ENCODE measurements at places on chromosomes 12 and 14.
A peak's percentile ranks its signal among the peaks of the same experiment; 100 is the strongest.

DNA sequence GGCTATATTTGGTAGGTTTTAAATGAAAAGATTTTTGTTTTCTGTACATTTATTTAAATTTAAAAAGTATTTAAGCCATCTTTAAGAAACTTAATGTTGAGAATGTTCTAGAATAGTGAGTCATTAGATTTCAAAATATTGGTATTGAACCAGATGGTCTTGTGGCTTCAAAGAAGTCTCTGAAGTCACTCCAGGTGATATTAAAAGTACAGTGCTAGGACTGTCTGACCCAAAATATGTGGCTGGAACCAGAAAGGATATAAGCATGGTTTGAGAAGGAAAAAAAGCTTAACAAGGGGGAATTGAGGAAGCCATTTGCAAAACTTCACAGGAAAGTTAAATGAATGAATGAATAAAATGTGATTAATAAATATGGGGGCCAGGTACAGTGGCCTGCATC is 28.7 kb upstream of the MDM2 start:
- no peak for DNase-seq

GRCh38 chr12:82366197-82366596 is 7.9 kb downstream of the METTL25 start:
- DNase-seq: no peak

DNA sequence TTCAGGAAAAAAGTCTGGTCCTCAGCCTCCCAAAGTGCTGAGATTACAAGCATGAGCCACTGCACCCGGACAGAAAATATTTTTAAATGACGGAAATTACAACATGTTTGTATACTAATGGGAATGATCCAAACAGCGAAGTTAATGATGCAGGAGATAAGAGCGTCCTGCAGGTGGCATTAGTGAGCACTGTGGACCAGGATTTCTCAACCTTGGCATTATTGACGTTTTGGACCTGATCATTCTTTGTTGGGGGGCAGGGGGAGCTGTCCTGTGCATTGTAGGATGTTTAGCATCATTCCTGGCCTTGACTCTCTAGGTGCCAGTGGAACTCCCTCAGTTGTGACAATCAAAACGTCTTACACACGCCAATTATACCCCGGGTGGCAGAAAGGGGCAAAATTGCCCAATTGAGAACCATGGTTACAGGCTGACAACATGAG is 34.1 kb downstream of the SCFD1 start:
- DNase-seq: no peak

DNA sequence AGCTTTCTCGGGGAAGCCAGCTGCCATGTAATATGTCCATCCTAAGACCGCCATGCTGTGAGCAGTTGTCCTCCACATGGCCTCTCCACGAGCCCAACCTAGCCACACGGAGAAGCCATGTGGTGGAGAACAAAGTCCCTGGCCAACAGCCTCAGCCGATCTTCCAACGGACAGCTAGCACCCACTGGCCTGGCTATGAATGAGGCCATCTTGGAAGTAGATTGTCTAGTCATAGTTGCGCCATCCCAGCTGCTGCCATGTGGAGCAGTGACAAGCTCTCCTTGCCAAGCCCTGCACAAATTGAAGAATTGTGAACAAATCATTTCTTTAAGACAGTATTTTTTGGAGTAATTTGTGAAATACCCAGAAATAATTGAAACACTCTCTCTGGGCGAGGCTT is 49.3 kb upstream of the USP44 start:
- DNase-seq: no peak

DNA sequence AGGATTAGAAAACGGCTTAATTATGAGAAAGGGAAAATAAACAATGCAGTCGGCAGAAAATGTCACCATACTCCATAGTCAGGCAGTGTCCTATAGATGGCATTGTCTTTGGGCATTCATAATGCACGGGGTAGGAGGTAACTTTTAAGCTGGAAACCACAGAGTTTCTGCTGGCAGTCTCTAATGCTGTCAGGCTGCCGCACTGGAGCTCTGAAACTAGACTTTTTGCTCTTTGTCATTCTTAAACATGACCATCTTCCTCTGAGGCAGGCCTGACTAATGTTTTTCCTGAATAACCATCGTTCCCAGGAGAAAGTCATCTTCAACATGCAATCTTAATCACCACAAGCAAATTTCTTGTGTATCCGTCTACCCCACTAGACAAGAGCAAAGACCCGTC is 108.8 kb downstream of the ETNK1 start:
- DNase-seq: no peak

- DNase-seq: no peak
Measured at GRCh38 chr12:25041006-25041741, 92.3 kb upstream of the BCAT1 start.

DNA sequence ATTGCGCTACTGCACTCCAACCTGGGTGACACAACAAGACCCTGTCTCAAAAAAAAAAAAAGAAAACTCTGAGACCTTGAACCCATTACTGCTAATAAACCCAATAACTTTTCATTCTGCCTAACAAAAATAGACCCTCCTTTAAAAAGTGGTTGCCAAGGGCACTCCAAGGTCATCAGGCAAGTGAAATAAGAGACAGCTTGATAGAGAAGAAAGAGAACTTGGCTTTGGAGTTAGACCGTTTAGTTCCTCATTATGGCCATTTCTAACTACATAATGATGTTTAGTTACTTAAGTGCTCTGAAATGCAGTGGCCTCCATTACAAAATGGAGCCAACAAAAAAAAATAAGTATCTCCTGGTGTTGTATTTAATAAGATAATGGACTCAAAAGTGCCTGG is 55.9 kb downstream of the PHLDA1 start:
- DNase-seq: no peak

DNA sequence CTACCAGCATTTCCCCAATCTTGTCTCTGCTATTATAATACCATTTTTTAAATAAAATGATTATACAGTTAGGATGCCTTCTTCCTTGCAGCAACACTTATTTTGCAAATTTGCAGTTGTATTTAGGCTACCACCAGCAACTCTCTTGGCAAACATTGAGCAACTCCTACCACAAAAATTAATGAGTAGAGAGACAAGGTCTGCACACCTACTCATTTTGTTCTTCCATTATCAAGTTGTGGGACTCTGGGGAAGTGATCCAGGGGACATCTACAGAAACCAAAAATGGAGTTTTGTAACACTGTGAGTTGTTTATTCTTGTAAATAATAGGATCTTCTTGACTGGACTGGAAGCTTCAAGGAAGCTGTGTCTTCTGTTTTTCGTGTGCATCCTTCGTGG is 38.6 kb downstream of the DGLUCY start:
- DNase-seq: no peak

GRCh38 chr14:71632440-71632946 is 299.7 kb upstream of the RGS6 start:
- DNase-seq: no peak

GRCh38 chr12:108542320-108542719 is 18.7 kb downstream of the SART3 start:
- DNase-seq: no peak

GRCh38 chr12:132998741-132999140 is 12.6 kb downstream of the ZNF26 start:
- DNase-seq: no peak

GRCh38 chr14:51593397-51593796 is 58.3 kb upstream of the FRMD6 start:
- no peak for DNase-seq

GRCh38 chr12:62472472-62472871 is 5.8 kb downstream of the MON2 start:
- DNase-seq: no peak

GRCh38 chr12:129606239-129606638 is 297.6 kb downstream of the TMEM132D start:
- DNase-seq: no peak

DNA sequence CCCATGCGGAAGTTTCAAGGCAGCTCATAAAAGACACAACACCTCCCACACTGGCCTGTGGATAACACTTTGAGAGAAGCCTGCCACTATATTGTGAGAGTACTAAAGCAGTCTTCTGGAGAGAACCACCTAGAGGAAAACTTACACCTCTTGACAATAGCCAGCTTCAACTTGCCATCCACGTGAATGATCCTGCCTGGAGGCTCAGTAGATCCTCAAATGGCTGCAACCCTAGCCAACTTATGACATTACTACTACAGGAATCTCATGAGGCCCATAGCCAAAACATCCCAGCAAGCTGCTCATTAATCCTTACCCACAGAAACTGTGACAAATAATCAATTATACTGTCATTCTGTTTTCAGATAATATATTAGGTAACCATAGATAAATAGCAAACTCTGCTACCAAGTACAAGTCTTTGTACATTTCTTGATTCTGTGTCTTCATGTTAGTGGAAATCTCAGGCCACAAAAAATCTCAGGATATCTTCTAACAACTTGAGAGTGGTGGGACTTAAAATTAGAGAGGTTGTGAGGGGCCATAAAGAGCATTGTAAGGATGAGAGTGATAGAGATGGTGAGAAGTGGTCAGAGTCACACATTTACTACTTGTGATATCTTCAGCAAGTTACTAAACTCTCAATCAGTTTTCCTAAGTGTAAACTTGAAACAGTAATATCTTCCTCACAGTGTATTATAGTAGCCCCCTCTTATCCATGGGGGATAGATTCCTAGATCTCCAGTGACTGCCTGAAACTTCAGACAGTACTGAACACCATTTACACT is 368.0 kb downstream of the C12orf50 start:
- DNase-seq: no peak

- no peak for DNase-seq
Measured at GRCh38 chr12:116594325-116595038, 35.3 kb downstream of the MAP1LC3B2 start.

DNA sequence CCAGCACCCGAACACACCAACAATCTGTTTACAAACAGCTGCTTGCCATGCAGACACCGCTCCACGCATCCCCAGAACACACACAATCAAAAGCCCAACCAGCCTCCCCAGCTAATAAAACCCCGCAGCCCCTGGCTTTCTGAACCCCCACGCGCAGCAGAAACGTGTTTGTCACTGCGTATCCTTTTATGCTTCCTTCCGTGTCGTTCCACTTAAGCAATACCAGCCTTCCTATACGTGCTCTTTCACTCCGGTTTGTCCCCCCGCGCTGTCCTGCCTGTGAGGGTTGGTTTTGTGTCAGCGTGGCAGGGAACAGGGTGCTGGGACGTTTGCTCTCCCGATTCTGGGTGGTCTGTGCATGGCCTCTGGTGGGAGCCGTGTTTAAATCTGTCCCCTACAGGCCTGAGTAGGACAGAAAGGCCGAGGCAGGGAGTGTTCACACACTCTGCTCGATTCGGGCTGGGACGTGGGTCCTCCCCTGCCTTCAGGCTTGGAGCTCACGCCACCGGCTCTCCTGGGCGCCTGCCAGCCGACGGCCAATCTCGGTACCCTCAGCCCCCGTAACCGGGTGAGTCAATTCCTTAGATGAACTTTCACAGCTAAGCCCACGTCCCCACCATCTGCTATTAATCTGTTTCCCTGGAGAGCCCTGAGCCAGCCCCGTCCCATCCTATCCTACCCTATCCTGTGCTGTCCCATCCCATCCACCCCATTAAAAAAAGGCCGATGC is 60.0 kb downstream of the NOC4L start:
- no peak for DNase-seq

DNA sequence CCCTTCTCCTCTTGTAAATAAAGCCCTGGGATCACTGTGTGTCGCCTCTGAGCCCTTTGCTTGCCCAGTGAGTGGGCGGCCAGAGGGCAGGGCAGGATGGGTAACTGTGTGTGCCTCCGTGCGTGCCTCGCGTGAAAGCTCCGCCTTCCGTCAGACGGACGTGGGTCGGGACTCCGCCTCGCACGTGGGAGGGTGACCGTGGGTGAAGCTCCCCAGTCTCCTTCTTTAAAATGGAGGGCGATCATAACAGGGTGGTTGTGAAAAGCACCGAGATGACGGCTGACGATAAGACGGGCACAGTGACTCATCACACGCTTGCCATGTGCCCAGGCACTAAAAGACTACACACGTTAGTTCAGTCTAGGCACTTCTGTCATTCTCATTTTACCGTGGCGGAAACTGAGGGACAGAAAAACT is 9.2 kb downstream of the PHB2 start:
- DNase-seq: peak; percentile 84

GRCh38 chr14:103509864-103510723 is 12.5 kb downstream of the CKB start:
- no peak for DNase-seq
